Progenitor cell of endocrine pancreas (in vitro differentiated cells): ENCODE measurements at places on chromosomes 1 and 21. TPM values are rescaled to one million over a fixed set of nuclear protein-coding genes. Genes with fewer than 3 reads are reported as not detected.

DNA sequence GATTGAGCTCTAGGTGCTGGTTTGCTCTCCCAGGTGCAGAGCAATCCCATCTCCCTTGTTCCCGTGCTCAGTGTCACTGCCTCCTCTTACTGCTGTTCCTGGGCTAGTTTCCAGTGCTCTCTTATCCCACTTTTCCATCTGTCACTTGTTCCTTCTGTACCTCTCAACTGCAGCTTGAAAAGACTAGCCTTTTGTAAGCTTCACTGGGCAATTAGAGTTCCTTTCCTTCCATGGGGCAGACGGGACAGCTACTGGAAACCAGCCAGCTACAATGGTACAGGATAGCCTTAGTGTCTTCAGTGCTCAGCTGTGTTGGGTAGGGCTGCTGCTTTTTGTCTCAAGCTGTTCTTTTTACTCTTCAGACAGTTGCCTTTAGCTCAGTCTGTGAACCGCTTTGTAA is 31.6 kb downstream of the AGT start:
- no peak for DNase-seq

DNA sequence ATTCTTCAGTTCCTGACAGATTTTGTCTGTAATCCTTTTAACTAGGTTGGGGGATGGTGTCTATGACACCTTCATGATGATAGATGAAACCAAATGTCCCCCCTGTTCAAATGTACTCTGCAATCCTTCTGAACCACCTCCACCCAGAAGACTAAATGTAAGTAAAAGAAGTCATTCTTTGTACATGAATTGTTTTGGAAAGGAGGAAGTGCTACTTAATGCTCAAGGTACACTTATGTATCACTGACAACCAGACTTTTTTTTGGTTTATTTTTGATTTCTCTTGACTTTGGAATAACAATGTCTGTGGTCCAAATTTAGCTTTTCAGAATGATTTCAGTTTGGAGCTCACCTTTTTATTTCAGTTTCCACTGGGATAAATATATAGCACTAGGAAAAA is 2.3 kb downstream of the DYRK3 start:
- no peak for DNase-seq

DNA sequence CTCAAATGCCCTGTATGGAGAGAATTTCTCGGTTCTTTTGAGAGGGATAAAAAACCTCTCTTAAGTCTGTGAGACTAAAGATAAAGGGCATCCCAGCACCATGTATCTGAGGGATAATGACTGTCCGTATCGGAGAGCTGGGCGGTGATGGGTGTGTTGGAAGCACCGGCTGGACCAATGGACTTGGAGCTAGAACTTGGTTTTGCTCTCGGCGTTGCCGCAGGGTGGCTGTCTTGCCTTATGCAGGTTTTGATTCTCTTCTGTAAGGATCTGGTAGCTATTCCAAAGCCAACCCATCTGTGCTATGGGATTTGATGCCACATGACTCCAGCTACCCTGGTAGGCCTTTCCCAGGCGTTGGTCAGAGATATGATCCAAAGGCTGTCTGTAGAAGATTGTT is 348.8 kb downstream of the KIF26B start:
- no peak for DNase-seq

DNA sequence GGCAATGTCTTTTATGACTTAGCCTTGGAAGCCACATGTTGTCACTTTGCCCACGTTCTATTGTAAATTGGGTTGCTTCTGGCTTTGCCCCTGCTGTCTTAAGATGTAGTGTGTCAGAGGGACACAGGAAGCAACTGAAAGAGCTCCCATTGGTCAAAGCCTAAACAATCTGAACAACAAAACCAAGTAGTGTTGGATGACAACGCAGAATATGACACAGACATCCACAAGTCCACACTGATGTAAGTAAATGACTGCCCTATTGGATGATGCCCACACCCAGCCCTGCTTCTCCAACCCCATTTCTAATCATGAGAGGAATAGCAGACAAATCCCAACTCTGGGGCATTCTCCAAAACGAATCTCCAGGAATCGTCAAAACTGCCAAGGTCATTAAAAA is 50.7 kb downstream of the ELF3 start:
- no peak for DNase-seq

GRCh38 chr1:87250336-87250735 is 78.3 kb upstream of the LMO4 start:
- no peak for DNase-seq

Gene BARHL2
- total RNA-seq = not detected in 2 replicates

Gene IQGAP3
- 29.6 and 32.4 TPM in 2 replicates for total RNA-seq
